ENCODE measurements at places on chromosomes 1 and 21.

GRCh38 chr1:111988743-111989453 is 570 bp downstream of the KCND3 start:
- no peak for DNase-seq

DNA sequence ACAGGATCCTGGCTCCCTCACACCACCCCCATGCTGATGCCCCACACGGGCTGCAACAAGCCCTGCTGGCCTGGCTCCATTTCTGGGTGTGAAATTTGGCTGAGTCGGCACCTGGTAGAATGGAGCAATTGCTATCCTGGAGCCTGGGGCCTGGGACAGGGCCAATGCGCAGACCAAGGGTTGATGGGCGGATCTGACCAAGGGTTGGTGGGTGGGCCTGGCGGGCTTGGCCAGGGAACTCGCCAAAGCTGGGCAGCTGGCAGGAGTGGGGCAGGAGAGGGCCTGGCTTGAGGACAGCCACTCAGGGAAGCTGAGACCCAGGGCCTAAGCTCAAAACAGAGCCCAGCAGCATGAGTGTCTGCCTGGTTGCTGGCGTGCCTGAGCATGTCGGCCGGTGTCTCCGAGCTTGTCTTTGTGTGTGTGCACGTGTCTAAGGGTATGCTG is 70.9 kb upstream of the POU3F1 start:
- DNase-seq, result no peak

DNA sequence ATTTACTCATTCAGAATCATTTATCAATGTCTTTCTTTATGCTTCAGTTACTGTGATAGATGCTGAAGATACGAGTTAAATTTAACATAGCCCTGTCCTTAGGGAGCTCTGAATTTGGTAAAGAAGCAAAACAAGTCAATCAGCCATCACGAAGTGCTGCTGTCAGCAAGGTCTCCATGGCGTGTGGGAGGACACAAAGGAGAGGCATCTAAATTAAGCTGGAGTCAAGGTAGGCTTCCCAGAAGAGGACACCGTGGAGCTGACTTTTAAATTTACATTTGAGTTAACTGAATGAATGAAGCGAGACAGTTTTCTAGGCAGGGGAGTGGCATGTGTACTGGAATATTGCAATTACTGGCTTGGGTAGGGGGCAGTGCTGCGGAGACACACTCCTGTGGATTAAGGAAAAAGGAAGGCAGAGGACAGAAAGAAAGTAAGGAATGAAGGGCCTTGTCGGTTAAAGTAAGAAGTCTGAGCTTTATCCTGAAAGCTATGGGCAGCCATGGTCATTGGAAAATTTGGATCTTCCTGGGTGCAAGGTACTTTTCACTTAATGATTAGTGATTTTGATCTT is 41.3 kb upstream of the C1orf87 start:
- no peak for DNase-seq

GRCh38 chr1:23563003-23563402 is 3.7 kb upstream of the ID3 start:
- no peak for DNase-seq

DNA sequence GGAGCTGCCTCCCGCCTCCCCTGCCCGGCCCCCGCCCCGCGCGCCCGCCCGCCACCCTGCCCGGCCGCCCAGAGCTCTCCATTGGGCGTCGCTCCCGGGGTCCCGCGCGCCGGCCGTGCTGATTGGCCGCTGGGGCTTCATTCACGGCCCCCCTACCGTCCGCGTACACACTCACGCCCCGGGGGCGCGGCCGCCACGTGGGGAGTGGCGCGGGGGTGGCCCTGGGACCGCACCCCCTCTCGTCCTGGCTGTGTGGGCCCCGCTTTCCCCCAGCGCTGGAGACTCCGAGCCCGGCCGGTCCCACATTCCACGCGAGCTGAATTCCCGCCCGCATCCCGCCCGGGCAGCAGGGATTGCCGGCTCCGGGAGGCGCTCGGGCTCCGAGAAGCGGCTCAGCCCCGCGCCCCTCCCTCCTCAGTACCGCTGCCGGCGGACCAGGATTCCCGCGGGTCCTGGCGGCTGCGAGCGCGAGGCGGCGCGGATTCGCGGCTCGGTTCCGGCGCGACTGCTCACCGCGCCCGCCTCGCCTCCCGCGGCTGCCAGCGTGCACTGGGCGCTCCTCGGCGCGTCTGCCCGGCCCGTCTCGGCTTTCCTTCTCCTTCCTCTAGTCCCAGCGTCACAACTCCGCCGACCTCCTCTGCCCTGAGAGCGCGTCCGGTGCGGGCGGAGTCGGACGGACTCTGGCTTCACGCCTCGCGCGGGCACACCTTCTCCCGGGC is 450 bp upstream of the POU3F1 start:
- DNase-seq, result peak; percentile 64

DNA sequence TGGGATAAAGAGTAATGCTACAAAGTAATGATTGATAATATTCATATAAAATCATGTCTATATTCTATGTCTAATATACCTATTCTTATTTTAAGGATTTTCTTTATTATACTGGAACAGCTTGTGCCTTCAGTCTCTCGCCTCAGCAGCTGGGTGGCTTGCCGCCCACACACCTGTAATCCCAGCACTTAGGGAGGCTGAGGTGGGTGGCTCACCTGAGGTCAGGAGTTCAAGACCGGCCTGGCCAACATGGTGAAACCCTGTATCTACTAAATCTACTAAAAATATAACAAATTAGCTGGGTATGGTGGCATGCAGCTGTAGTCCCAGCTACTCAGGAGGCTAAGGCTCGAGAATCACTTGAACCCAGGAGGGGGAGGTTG is 7.6 kb upstream of the TRNAU1AP start:
- DNase-seq, result no peak

- no peak for DNase-seq
Measured at GRCh38 chr1:243549108-243549507, 293.3 kb downstream of the SDCCAG8 start.

GRCh38 chr1:225577241-225577640 is 75.7 kb downstream of the ENAH start:
- DNase-seq, result no peak

DNA sequence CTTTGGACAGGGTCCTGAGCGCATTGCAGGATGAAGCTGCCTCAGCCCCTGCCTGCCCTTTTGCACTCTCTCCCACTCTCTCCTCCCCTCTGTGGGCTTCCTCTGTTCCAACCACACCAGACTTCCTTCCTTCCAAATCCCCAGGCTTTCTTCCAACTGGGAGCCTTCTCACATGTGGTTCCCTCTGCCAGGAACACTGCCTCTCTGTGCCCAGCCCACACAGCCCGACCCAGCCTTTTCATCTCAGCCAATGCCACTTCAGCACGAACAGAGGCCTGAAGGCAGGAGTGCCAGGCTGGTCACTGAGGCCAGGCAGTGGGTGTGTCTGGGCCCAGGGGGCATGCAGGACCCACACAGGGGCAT is 5.9 kb downstream of the SELENON start:
- no peak for DNase-seq

GRCh38 chr1:53094533-53094919 is 32.5 kb downstream of the PODN start:
- no peak for DNase-seq

- no peak for DNase-seq
Measured at GRCh38 chr1:18166341-18166740, 58.7 kb downstream of the IGSF21 start.

DNA sequence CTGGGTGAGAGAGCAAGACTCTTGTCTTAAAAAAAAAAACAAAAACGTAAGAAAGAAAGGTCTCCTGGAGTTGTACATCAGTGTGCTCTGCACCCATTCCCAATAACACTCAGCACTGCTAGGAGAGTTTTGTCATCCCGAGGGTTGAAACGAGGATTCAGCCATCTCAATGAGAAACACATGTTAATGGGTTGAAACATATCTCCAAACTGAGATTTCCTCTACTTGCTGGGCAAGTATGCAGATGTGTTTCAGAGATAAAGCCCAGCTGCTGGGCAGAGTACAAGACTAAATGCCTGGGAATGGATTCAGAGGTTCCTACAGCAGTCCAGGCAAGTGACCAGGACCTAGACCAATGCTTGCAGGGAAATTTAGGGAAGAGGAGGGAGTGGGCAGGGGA is 2.6 kb upstream of the MFN2 start:
- no peak for DNase-seq

DNA sequence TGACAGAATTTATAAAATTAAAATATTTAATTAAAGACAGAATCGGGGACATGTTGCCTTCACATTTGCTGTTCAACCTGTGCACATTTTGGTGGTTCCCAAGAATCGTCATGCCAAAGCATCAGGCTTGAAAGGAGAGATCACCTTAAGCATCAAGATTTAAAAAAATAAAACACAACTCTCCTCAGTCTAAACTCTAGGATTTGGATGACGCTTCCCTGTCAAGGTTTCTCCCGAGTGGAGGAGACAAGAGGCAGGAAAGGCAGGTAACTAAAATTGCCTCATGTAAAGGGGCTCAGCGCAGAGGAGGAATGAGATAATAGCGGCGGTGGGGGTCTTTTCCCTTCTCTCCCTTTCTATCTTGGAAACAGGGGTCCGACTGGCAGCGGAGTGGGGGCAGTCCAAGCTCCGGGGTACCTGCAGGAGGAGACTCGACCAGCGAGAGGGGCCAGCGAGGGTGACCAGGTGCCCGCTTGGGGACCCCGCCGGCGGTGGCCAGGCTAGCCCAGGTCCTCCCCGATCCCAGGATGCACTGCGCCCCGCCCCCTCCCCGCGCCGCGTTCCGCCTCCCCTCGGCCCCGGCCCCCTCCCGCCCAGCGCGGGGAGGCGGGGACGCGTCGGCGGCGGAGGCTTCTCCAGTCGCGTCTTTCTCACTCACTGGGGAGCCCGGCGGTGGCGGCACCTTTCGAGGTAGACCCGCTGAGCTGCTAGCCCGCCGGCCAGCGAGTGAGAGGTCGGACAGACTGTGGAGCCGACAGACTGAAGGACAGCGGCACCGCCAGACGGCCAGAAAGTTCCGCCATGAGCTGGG is at the start of gene FNBP1L:
Gene FNBP1L, plus strand, starts transcription at position 638 of the 811 bp plus-strand sequence. Its CDS starts 164 bp downstream, at position 802.
- peak; percentile 49 for DNase-seq

GRCh38 chr1:17335821-17336710 is 28.1 kb downstream of the PADI4 start:
- DNase-seq, result peak; percentile 31

DNA sequence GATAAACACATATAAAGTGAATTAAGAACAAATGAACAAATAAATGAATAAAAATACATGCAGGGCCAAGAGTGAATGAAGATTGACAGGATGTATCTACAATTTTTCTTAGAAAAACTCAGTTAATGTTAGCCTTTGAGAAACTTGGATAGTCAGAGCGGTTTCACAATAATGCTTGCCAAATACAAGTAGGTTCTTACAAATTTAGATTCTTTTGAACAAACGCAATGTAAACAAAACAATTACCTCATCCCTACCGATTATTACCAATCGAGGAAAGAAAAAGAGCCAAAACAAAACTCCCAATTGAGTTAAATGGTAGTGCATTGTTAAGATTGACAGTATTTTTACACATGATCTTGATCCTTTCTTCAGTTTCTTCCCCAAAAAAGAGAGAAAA is 176.9 kb upstream of the DEPDC1 start:
- no peak for DNase-seq

DNA sequence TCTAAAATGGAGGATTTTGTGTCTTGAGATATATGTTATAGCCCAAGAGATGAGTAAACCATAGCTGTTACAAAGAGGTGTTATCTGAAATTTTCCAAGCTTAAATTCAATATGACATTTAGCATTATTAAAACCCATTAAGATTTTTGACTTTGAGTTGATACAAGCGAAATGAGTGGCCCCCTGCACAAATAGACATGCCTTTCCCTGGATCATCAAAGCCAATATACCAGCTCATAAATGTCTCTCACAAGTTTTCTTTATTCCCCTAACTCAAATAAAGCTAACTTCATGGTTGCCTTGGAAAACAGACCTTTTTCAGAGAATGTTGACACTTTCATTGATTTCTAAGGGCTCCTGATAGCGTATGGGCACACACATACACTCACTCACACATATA is 55.5 kb upstream of the TIAM1 start:
- DNase-seq, result no peak

DNA sequence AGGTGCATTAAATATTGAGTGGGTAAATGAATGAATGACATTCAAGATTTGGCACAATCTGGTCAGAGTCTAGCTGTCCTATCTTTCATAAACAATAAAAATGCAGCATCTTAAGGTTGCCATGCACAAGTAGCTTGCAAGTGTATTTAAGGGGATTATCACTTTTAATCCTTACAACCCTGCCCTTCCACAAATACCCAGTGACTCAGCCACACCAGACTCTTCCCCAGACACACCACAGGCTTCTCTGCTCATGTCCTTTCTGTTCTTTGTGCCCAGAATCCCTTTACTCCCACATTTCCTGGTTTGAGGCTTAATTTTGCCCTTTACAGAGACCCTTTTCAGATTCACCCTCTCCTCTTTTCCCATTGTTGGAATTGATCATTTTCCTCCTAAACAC is 59.8 kb downstream of the KIRREL1 start:
- no peak for DNase-seq

DNA sequence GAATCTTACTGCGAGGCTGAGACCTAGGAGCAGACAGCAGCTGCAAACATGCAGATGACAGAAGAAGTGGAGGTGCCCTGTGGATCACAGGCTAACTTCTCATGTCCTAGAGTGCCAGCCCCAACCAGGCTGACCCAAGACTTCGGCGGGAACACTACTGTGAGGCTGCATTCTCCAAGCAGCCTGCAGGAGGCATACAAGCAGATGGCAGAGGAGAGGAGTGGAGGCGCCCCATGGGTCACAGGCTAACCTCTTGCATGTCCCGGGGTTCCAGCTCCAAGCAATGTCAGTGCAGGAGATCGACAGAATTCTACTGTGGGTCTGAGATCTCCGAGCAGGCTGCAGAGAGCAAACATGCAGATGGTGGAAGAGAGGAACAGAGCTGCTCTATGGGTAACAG is 98.1 kb upstream of the ZNF678 start:
- DNase-seq, result no peak

DNA sequence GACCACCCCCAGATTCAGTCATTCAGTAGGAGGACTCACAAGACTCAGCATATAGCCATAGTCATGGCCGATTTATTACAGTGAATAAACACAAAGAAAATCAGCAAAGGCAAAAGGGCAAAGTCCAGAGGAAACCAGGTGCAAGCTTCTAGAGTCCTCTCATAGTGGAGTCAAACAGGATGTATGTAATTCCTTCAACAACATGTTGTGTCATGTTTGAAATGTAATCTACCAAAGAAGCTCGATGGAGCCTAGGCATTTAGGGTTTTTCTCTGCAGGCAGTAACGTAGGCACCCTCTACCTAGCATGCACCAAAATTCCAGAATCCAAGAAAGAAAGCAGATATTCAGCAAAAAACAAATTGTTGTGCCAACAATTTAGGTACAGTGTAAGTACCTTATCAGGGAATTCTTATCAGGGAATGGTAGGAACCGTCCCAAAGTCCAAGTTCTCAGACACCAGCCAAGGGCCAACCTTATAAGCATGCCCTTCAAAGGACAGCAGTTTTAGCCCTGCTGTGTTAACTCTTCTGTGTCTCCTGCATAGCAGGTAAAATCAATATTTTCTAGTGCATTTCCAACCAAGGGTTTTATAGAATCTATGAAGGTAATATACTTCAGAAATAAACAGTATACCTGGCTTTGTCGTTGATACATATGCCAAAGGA is 16.1 kb upstream of the SLAMF6 start:
- DNase-seq, result no peak

Measured in stimulated activated CD4-positive, alpha-beta T cell treated with anti-CD3 and anti-CD28 coated beads, Interleukin-12 subunit alpha, Interleukin-12 subunit beta, amount 100 ng/mL, for 24 hours (primary cell).